Pancreas (tissue), 10 donors: ENCODE measurements at places on chromosomes 16 and 17. TPM values are rescaled to one million over a fixed set of nuclear protein-coding genes. Genes with fewer than 3 reads are reported as not detected.

DNA sequence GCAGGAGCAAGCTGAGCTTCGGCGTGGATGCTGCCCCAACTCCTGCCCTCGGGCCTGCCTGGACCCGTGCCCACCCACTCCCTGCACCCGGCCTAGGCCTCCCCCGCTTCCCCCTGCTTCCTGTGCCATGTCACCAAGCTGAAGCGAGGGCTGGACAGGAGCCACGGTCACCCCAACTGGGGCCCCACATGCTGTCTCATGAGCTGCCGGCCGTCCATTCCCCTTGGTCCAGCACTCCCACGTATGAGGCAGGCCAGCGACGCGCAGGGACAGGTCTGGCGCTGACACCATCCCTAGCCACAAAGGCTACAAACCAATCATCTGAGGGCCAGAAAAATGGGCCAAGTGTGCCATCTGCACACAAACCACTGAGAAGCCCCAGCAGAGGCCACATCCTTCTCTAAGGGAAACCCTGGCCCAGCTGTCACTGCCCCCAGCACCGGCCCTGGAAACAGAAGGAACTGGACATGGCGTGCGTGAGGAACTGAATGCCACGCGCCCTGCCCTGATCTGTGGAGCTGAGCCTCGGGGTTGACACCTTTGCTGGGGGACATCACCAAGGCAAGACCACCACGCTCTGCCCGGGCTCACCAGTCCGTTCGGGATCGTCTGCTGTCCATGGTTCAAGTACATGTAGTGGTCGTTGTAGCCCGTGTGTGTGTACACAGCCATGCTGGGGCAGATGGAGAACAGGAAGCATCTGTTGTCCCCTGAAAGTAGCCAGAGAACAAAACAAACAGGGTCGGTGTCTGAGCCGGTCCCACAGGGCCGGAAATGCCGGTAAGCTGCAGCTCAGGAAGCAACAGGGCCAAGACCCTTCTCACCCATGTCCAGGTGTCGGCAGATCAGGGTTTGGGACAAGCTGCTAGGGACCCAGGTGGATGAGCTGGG is 22.2 kb downstream of the MEAK7 start:
- H3K4me1 ChIP-seq = no peaks in the 10 kb centered on the region
- peak; percentile 48 for DNase-seq

DNA sequence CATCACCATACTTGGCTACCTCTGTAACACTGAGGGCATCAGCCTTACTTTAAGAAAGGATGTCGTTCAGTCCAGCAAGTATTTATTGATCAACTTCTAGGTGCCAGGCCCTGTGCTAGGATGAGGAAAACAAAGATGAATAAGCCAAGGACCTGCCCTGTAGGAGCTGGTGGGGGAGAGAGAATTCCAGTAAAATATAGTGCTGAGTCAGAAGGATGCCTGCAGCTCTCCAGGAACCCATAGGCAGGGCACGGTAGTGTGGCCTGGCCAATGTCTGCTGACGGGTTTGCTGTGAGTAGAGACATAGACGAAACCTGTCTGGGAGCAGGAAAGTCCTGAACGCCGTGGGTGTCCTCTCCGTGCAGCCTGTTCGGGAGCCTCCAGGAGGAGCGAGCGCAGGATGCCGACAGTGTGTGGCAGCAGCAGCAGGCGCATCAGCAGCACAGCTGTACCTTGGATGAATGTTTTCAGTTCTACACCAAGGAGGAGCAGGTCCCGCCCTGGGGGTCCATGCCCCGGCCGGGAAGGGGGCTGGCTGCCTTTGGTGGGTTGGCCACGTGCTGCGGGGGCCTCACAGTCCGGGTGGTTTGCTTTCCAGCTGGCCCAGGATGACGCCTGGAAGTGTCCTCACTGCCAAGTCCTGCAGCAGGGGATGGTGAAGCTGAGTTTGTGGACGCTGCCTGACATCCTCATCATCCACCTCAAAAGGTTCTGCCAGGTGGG is 55.6 kb downstream of the USP43 start:
- no peak overlapping the region for H3K4me3 ChIP-seq
- no peaks in the 10 kb centered on the region for H3K4me1 ChIP-seq
- no peaks in the 10 kb centered on the region for H3K36me3 ChIP-seq
- no peak for DNase-seq

GRCh38 chr17:41624208-41625101 is at the start of gene KRT17:
Gene KRT17 (minus strand): TSS chr17:41624575. CDS start chr17:41624509, 66 bp downstream.
- H3K4me1 ChIP-seq = no peaks in the 10 kb centered on the region
- no peak within 1 kb of the TSS for H3K4me3 ChIP-seq
- no peaks in the 10 kb centered on the region for H3K27me3 ChIP-seq
- no peak within 1 kb of the TSS for H3K27ac ChIP-seq
- no peaks in the 10 kb centered on the region for H3K36me3 ChIP-seq

- H3K36me3 ChIP-seq = no peaks in the 10 kb centered on the region
- H3K27ac ChIP-seq = no peak overlapping the region
- H3K27me3 ChIP-seq = no peaks in the 10 kb centered on the region
- no peak overlapping the region for H3K4me3 ChIP-seq
- no peak for DNase-seq
Measured at GRCh38 chr16:47016700-47017133, 43.2 kb upstream of the DNAJA2 start.

DNA sequence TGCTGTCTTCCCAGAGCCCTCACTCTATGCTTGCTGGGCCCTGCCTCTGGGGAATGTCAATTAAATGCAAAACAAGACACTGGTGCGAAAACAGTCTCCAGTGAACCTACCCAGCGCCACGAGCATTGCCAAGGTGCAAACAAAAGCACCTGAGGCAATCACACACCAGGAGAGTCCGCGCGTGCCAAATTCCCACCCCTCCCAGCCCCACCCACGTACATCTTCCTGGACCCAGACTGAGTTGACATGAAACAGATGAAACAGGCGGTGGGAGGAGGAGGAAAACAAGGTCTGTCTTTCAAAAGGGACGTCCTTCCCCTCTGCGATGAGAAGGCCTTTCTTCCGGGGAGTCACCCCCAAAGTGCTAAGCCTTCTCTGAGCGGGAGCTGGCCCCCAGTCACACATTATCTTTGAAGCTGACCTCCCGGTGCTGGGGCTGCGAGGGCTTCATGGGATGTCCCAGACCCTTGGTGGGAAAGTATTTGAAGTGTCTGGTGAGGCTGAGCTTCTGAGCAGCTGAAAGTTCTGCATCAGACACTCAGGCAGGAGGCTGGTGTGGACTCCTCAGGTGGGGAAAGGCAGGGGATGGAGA is 200.4 kb downstream of the AXIN2 start:
- DNase-seq = no peak
- no peaks in the 10 kb centered on the region for H3K27me3 ChIP-seq
- H3K4me3 ChIP-seq = no peak overlapping the region
- H3K4me1 ChIP-seq = no peaks in the 10 kb centered on the region
- H3K36me3 ChIP-seq = no peaks in the 10 kb centered on the region

- H3K27ac ChIP-seq = no peak overlapping the region
- H3K27me3 ChIP-seq = no peaks in the 10 kb centered on the region
- no peaks in the 10 kb centered on the region for H3K36me3 ChIP-seq
Measured at GRCh38 chr16:85187447-85187846, 75.2 kb upstream of the CIBAR2 start.

The AOC3 gene
- total RNA-seq = 1.9 TPM

The MPP3 gene
- total RNA-seq = 3.4 TPM

GRCh38 chr16:1825864-1826690 is 548 bp downstream of the HAGH start:
- peak; percentile 59 for DNase-seq
- no peaks in the 10 kb centered on the region for H3K27me3 ChIP-seq
- H3K4me1 ChIP-seq = peaks cover 24% of the 10 kb centered on the region
- H3K4me3 ChIP-seq = peak overlapping the region; percentile 96
- peaks cover 18% of the 10 kb centered on the region for H3K36me3 ChIP-seq

DNA sequence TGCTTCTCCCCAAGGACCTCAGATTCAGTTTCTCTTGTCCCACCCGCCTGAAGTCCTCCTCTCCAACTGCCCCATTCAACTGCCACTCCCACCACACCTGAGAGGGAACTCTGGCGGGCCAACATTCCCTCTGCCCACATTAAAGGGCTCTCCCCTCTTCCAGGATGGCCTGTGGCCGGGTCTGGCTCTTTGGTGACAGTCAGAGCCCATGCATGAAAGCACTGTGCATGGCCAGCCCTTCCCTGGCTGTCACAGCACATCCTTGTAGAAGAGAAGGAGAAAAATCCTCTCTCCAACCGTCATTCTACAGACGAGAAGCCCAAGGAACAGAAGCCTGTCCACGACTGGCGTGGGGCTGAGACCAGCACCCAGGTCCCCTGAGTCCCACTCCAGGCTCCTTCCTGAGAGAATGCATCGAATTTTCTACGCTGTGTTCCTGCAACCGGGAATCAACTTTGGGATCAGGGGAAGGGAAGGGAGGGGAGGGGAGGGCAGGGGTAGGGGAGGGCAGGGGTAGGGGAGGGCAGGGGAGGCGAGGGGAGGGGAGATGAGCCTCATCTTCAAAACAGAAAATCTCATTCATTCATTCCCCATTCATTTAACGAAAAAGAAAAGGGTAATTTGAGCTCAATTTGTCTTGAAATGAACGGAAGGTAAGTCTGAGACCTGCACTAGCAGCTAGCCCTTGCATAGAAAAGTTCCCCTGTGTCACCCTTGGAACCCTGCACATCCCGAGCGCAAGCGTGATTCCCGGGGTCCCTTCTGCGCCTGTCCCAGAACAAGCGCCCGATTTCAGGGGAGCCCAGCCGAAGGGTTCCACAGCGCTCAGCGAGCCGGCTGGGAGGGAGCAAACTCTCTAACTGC is at the start of gene ABCC12:
Gene ABCC12 (minus strand): TSS at position 68 of the 864 bp plus-strand sequence. CDS start 9,569 bp downstream, outside the sequence.
- no peak for DNase-seq
- no peaks in the 10 kb centered on the region for H3K36me3 ChIP-seq
- H3K27ac ChIP-seq = no peak within 1 kb of the TSS
- H3K4me1 ChIP-seq = no peaks in the 10 kb centered on the region

GRCh38 chr17:54085020-54085419 is 262.3 kb downstream of the KIF2B start:
- no peaks in the 10 kb centered on the region for H3K4me1 ChIP-seq
- H3K27ac ChIP-seq = no peak overlapping the region
- H3K36me3 ChIP-seq = no peaks in the 10 kb centered on the region
- DNase-seq = no peak

The CCDC40 gene
- total RNA-seq = 2.9 TPM

DNA sequence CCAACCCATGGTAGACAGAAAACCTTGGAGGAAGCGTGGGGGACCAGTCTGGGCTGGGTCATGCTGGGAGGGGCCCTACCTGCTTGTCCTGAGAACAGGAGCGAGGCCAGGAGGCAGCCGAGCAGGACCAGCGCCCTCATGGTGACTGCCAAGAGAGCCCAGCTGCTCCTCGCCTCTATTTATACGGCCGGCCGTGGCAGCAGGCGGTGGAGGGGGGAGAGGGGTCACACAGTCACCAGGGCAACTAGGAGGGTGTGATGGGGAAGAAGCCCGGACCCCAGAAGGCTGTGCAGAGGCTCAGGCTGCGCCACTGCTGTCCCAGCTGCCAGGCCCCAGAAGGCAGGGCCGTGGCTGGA is at the start of gene SRL:
Gene SRL (minus strand): TSS at position 153 of the 356 bp plus-strand sequence. CDS start 13 bp downstream, at position 140.
- H3K4me3 ChIP-seq = no peak within 1 kb of the TSS
- no peak within 1 kb of the TSS for H3K27ac ChIP-seq
- no peak for DNase-seq
- no peaks in the 10 kb centered on the region for H3K36me3 ChIP-seq
- H3K27me3 ChIP-seq = no peaks in the 10 kb centered on the region

The CD79B gene
- total RNA-seq = 0.43 TPM

- no peak overlapping the region for H3K4me3 ChIP-seq
- H3K36me3 ChIP-seq = no peaks in the 10 kb centered on the region
- no peak overlapping the region for H3K27ac ChIP-seq
- DNase-seq = no peak
- no peaks in the 10 kb centered on the region for H3K27me3 ChIP-seq
Measured at GRCh38 chr17:7807206-7807605, 26.8 kb upstream of the KDM6B start.

The CCDC154 gene
- 2.5 TPM for total RNA-seq
